ENCODE measurements at places on chromosomes 7 and 10.
A peak's percentile ranks its signal among the peaks of the same experiment; 100 is the strongest.

GRCh38 chr10:98425511-98426352 is 10.8 kb upstream of the PYROXD2 start:
- DNase-seq = no peak

DNA sequence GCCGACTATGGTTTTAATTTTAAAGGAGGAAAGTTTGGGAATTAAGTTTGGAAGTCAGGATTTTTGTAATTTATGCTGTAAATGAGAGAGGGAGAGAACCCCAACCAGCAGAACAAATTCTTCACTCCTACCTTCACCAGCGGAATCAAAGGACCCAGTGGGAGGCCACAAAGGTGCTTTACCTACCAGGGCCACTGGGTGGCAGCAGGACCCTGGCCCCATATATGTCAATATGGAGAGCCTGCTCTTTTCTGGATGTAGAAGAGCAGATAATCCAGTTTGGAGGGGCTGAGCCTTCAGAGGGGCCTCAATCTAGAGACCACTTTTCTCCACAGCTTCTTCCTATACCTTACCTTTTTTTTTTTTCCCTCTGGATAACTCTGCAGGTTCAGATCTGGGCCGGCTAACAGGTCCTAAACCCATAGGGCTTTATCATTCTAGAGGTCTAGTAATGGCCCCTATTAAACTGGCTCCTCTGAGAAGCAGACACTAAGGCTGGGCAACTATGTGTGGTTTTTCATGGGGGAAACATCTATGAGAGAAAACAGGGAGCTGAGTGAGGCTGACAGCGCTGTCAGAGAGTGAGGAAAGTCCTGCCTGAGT is 8.5 kb upstream of the SCD start:
- DNase-seq = no peak

GRCh38 chr7:151198945-151199848 is 11.1 kb downstream of the H2BK1 start:
- no peak for DNase-seq

DNA sequence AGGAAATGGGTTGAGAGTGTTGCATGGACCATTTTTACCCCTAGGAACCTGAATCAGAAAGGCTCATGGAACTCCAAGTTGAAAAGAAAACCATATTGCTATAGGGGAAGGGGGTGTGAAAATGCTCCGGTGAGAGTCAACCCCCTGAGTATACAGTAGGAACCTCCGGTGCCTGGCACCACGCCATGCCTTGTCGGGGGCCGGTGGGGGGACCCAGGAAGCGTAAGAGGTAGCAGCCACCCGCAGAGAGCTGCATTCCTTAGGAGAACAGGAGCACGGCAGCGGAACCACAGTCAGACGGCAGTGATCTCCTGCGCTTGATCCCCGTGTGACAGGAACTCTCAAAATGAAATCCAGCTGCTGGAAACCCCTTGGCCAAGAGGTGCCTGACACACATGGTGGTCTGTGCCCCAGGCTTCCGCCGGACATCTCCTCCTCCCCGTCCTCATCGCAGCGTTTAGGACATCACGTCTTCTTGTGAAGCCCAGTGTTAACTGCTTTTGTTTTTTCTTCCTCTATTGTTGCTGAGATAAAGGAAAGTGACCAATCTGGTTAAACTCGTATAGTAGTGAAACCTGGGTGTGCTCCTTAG is 186.8 kb downstream of the CELF2 start:
- peak; percentile 62 for DNase-seq

- DNase-seq = no peak
Observed at GRCh38 chr7:93955304-93955703, 33.8 kb downstream of the GNG11 start.

DNA sequence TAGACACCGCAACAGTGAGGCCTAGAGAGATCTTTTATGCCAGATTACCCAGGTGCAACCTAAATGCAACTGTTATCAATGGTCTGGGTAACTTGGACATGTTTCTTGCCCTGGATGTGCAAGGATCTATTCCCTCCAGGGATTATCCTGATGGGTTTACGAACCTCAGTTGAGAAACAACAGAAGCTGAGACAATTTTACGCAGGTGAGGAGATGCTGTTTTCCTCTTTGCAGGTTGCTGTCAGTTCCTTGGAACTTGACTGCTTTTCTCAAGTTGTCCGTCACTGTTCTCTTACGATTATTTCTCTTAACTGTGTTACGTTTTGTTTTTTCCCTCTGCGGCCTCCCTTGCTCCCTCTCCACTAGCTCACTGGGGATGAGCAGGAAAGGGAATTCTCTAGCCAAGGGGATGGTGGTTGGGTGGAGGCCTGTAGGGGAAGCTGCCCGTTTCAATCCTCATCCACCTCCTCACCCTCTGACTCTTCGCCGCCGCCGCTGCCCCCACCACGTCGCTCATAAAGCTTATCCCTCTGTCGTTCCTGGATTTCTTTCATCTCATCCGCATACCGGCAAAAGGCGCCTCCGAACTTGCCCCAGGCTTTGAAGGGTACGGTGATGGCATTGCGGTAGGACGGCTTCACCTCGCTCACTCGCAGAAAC is 1.2 kb downstream of the PURB start:
- DNase-seq = no peak

DNA sequence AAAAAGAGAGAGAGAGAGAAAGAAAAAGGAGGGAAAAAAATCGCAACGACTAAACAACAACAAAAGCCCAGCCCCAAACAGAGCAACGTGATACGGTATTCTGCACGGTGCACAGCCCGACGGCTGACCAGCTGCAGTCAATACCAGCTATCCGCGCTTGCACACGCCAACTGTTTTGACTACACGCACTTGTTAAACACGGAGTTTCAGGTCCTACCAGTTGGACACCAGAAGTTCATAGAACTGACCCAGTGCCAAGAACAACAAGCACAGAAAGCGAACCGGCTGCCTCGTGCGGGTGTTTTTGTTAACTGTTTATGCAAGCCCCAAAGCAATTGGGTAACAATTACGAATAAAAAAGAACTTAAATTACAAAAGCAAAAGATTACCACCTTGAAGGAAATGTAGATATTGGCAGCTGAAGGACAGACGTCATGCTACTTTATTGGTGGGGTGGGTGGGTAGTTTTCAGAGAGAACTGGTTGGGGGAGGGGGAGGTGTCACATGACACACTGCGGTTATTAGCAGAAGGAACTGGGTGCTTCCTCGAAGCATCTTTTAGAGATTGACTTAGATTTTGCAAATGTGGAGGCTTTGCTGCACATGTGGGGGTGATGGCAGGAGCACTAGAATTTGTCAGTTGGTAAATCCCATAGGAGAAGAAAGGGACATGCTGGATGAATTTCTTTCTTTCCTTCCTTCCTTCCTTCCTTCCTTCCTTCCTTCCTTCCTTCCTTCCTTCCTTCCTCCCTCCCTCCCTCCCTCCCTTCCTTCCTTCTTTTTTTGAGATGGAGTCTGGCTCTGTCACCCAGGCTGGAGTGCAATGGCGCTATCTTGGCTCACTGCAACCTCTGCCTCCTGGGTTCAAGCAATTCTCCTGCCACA is 110.6 kb upstream of the EFCAB10 start:
- no peak for DNase-seq

GRCh38 chr7:27101957-27102580 is 414 bp downstream of the HOXA2 start:
- peak; percentile 88 for DNase-seq

DNA sequence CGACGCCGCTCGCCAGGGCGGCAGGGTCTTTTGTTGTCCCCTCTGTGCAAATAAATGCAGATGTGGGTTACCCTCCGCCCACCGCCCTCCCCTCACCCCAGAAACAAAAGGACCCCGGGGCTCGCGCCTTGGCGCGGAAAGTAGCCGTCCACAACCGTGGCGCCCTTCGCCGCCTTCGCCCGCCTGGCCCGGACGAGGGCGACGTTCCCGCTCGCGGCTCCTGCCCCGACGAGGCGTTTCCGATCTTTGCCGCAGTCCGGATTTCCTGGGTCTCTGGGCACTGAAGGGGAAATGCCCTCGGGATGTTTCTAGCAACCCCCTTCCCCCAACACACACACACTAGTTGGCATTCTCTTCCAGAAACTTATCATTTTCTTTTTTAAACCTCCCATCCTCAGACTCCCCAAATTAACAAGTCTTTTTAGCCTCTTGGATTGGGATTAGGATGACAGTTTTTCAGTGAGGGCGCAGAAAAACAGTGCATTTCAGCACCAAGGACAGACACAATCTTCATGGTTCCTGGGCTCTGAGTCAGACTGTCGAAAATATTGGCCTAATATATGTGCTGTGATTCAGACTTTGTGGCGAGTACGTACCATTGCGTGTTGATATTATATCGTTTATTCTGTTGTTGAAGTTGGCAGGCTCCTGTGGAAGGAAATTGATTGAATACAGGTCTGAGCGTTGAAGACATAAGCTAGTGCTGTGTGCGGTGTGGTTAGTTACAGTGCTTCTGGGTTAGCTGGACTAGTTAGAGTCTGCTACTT is 771 bp downstream of the PHYHIPL start:
- DNase-seq = no peak

- no peak for DNase-seq
Observed at GRCh38 chr10:25815236-25815635, 118.8 kb upstream of the MYO3A start.

- no peak for DNase-seq
Observed at GRCh38 chr10:48400850-48401220, 94.4 kb downstream of the MAPK8 start.

GRCh38 chr7:2106440-2106839 is 126.3 kb downstream of the MAD1L1 start:
- peak; percentile 56 for DNase-seq

DNA sequence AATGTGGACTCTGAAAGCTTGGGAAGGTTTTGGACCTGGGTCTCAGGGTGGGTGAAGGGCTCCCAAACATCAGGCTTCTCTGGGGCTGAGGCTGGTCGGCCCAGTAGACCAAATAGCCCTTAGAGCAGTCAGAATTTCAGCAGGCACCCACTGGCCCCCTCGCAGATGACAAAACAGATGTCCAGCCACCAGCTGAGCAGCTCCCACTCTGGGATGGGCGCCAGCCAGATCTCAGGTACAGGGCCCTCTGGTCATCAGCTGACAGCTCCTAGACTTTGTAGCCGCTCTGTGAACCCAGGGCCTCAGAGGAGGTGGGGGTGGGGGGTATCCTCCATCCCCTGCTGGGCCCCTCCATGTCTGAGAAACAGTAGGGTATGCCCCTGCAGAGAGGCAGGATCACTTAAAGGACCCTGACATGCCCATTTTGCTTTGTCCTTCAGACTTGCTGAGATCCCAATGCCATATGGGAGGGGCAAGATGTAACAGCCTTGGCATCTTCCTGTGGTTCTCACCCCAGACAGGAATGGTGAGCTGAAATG is 26.5 kb downstream of the HSPA12A start:
- DNase-seq = no peak

Measured in upper lobe of left lung (tissue), 6 donors.